Endodermal cell (in vitro differentiated cells): ENCODE measurements at places on chromosomes 13 and 19.
A peak's percentile ranks its signal among the peaks of the same experiment; 100 is the strongest.

- H3K4me1 ChIP-seq = peaks cover 5% of the 10 kb centered on the region
- H3K27ac ChIP-seq = no peak overlapping the region
- H3K36me3 ChIP-seq = no peaks in the 10 kb centered on the region
- DNase-seq = peak; percentile 77
These were observed 1.1 kb downstream of the EML2 start for GRCh38 chr19:45637890-45638667.

- no peaks in the 10 kb centered on the region for H3K27me3 ChIP-seq
- H3K4me1 ChIP-seq = no peaks in the 10 kb centered on the region
- DNase-seq = no peak
- no peak overlapping the region for H3K27ac ChIP-seq
- H3K4me3 ChIP-seq = no peak overlapping the region
- H3K36me3 ChIP-seq = no peaks in the 10 kb centered on the region
These were observed 73.7 kb upstream of the IPO5 start for GRCh38 chr13:97879646-97880310.

GRCh38 chr13:59672445-59672844 lies 491.3 kb downstream of the DIAPH3 start:
- no peaks in the 10 kb centered on the region for H3K27me3 ChIP-seq
- DNase-seq = no peak
- no peak overlapping the region for H3K4me3 ChIP-seq
- H3K27ac ChIP-seq = no peak overlapping the region
- H3K36me3 ChIP-seq = peaks cover 1% of the 10 kb centered on the region

GRCh38 chr13:32165796-32166195 lies 134.2 kb downstream of the FRY start:
- no peak for DNase-seq
- no peaks in the 10 kb centered on the region for H3K36me3 ChIP-seq
- H3K27me3 ChIP-seq = no peaks in the 10 kb centered on the region
- H3K27ac ChIP-seq = no peak overlapping the region

- no peaks in the 10 kb centered on the region for H3K4me1 ChIP-seq
- no peaks in the 10 kb centered on the region for H3K27me3 ChIP-seq
- H3K27ac ChIP-seq = no peak overlapping the region
- DNase-seq = no peak
- no peak overlapping the region for H3K4me3 ChIP-seq
These were observed 6.8 kb upstream of the ZNF429 start for GRCh38 chr19:21498651-21499050.
